GM04503 (cell line): ENCODE measurements at places on chromosomes 3 and 15.
A peak's percentile ranks its signal among the peaks of the same experiment; 100 is the strongest.

DNA sequence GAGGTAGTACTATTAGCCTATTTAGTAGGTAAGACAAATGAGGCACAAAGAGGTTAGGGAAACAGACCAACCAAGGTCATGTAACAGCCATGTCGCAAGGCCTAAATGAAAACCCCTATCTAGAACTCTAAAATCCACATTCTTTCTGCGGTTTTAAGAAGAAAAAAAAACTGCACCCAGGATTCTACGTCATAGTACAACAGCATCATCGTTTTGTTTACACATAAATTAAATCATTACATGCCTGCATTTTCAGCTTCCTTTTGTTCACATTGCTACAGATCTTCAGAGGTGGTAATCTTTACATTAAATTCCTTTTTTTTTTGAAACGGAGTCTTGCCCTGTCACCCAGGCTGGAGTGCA lies 548 bp upstream of the PSMD6 start:
- DNase-seq = no peak

DNA sequence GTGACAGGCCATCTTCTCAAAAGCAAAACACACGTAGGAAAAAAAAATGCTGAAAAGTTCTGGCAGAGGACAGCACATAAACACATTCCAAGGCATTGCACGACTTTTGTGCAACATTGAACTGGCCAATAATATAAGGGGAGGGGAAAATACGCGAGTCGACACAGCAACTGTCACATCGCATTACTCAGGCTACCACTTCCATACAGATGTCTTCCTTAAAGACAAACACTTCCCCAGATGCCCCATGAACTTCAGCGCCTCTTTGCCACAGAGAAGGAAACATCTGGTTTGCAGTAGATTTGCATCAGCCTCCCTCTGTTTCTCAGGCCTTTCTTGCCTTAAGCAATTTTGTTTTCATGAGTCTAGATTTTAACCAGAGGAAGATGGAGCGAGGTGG lies 144.4 kb upstream of the IGF1R start:
- peak; percentile 64 for DNase-seq

DNA sequence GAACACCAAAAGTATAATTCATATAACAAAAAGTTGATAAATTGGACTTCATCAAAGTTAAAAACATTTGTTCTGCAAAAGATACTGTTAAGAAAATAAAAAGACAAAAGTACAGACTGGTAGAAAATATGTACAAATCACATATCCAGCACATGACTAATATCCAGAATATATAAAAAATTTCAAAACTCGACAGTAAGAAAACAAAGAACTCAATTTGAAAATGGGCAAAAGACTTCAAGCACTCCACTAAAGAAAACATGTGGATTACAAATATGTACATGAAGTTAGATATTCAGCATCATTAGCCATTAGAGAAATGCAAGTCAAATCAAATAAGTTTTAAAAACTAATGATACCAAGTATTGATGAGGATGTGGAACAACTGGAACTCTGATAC lies 6.7 kb downstream of the GK5 start:
- DNase-seq = no peak

DNA sequence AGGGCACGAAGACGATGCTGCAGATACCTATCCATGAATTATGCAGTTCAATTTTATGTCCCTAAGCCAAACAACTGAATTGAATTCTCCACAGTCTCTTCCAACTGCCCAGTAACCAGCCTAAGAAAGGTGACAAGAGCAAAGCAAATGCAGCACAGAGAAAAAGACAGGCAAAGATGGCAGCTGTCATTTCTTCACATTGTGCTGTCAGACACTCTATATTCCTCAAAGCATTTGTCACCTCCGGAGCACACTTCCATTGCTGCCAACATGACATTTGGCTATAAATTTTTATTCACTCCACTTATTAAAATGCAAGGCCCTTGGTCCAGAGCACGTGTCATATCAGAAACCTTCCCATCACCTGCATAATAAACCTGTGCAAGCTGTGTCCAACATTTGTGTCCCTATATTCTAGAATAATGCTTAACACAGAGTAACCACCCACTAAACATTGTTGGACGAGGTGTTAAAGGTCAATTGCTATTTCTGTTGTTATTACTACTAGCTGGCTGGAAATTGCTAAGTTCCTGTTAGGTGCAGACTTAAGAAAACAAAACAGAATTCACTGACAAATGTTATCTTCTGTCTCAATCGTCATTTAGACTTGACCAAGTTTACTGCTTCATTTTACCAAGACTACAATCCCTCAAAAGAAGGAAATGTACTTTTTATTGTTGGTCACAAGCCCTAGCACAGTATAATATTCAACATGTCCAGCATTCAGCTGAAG lies 89.7 kb downstream of the MAGI1 start:
- DNase-seq = no peak

DNA sequence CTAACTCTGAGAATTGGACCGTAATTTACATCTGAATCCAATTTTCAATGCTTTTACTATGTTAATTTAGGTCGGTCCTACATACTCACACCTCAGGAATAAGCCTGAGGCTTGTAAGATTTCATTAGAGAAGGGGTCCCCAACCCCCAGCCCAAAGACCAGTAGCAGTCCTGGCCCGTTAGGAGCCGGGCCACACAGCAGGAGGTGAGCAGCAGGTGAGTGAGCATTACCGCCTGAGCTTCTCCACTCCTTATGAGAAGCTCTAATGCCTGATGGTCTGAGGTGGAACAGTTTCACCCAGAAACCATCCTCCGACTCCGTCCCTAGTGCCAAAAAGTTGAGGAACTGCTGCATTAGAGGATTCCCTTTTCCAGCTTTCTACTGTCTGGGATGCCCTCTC lies 757.3 kb downstream of the SI start:
- DNase-seq = no peak

GRCh38 chr3:194259982-194260766 lies 91.0 kb downstream of the CPN2 start:
- no peak for DNase-seq

DNA sequence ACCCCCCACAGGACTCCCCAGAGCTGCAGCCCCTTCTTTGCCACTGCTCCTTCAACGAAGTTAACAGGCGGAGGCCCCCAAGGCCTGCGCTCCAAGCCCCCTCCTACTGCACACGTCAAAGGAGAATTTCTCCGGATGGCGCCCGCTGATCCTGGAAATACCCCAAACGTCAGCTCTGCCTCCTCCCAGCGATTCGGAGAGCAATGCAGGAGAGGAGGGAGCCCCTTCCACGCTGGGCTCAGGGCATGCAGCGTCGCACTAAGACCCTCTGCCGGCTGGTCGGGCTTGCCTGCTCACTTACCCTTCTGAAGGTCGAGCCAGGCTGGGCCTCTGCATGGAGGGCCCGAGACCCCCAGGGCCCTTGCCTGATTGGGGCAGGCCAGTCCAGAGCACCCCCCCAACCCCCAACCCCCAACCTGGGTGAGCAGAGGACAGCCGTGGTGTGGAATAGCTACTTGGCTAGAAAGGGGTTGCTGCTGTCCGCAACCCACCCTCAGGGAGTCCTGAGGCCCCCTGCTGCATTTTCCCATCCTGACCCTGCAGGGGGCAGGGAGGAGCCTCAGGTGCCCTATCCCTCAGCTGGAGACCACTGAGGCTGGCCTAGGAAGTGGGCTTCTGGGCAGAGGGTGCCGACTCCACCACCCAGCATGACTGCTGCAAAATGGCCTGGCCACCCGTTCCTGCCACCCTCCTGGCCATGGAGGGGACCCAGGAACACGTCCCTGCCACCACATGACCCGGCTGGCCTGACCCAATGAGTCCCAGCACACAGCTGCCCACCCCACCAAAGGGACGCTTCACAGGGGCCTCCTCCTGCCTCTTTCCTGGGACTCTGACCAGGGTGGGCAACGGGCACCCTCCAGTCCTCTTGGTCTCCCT lies 976 bp downstream of the ATP2B2 start:
- no peak for DNase-seq

DNA sequence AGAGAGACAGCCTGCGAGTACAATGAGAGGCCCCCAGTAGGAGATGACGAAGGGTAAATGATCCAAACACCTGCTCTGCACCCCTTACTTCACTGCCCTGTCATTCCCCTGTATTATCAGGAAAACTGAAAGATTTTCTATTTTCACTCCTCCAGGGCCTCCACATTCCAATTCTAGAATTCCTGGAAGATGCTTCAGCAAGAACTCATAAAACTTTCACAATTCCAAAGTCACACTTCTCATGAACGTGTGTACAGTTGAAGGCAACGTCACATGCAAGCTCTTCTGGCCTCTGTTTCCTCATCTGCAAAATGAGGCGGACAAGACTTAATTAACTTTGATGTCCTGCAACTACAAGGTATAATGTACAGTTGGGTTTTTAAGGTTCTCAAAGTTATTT lies 62.8 kb upstream of the SPATA12 start:
- DNase-seq = peak; percentile 65

- DNase-seq = peak; percentile 21
These were observed 338.4 kb upstream of the C2CD4B start for GRCh38 chr15:62503451-62503850.

GRCh38 chr15:83912343-83912742 lies 258.4 kb downstream of the ADAMTSL3 start:
- DNase-seq = no peak
